ENCODE measurements at places on chromosomes 12 and 14. TPM values are rescaled to one million over a fixed set of nuclear protein-coding genes. Genes with fewer than 3 reads are reported as not detected.

DNA sequence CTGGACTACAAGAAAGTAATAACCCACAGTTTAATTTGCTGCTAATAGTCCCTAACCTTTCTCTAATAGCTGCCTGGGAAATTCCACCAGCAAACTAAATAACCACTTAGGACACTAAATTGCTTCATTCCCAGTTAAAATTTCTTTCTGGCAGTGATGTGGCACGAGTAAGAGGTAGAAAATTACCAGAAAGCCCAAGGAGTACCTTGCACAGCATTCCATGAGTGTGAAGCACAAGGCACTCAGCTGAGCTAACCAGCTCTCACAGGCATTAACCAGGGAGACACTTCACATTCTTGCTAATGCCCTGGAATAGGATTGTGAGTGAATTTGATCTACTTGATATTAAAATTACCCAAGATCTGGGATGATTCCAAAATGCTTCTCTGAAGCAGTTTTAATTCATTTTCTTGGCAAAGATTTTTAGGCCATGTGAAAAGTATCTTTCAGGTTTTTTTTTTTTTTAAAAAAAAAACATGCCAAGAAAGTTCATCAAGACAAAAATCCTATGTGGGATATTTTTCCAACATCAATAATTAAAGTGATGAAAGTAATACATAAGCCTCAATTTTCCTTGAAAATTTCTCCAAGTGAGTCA is 29.5 kb downstream of the TSPAN8 start:
- H3K36me3 ChIP-seq, result no peaks in the 10 kb centered on the region
- no peak overlapping the region for H3K27ac ChIP-seq
- no peak for DNase-seq
- H3K4me3 ChIP-seq, result no peak overlapping the region
- no peaks in the 10 kb centered on the region for H3K4me1 ChIP-seq

- H3K4me3 ChIP-seq, result peak overlapping the region; percentile 86
- H3K4me1 ChIP-seq, result peaks cover 40% of the 10 kb centered on the region
- DNase-seq, result peak; percentile 9
Measured at GRCh38 chr12:44875417-44875953, 630 bp downstream of the NELL2 start.

- no peak for DNase-seq
- H3K27ac ChIP-seq, result no peak overlapping the region
- H3K36me3 ChIP-seq, result no peaks in the 10 kb centered on the region
- peaks cover 16% of the 10 kb centered on the region for H3K4me1 ChIP-seq
- H3K4me3 ChIP-seq, result no peak overlapping the region
Measured at GRCh38 chr12:53737093-53737808, 10.0 kb upstream of the CALCOCO1 start.

DNA sequence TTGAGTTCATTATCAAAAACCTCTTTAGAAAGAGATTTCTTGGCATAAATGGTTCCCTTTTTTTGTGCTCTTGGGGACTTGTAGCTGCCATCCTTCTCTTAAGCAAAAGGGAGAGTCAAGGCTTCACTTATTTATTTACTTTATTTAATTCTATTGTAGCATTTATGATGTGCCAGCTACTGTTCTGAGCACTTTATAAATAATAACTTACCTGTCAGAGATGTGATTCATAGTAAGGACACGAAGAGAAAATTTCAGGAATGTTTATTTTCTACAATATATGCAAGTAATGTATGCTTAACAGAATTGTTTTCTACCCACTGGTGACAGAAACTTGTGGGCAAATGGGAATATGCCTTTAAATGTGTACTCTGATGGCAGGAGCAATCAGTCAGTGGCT is 33.3 kb downstream of the TMEM117 start:
- H3K27ac ChIP-seq, result no peak overlapping the region
- no peaks in the 10 kb centered on the region for H3K36me3 ChIP-seq
- H3K27me3 ChIP-seq, result no peaks in the 10 kb centered on the region
- no peak for DNase-seq
- no peak overlapping the region for H3K4me3 ChIP-seq
- no peaks in the 10 kb centered on the region for H3K4me1 ChIP-seq

GRCh38 chr12:42574851-42575266 is 14.7 kb downstream of the PRICKLE1 start:
- no peak overlapping the region for H3K4me3 ChIP-seq
- H3K36me3 ChIP-seq, result no peaks in the 10 kb centered on the region
- no peak overlapping the region for H3K27ac ChIP-seq
- no peak for DNase-seq
- H3K4me1 ChIP-seq, result no peaks in the 10 kb centered on the region

DNA sequence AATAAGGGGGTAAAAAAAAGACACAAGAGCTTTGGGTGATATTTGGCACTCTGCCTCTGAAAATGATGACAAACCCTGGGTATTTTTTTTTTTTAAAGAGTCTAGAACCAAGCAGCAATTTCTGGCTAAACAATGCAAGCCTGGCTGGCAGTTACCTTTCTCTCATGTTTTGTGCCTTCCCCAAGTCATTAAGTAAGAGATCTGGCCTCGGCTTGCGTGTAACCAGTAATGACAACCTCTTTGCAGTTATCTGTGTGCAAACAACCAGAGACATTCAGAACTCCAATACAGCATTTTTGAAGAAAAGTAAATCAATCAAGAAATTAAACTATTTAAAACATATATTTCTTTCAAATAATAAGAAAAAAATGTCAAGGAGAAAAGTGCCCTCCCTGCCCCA is 167.5 kb downstream of the KCNC2 start:
- no peaks in the 10 kb centered on the region for H3K36me3 ChIP-seq
- H3K4me3 ChIP-seq, result no peak overlapping the region
- no peak for DNase-seq
- H3K4me1 ChIP-seq, result no peaks in the 10 kb centered on the region

- H3K4me1 ChIP-seq, result peaks cover 54% of the 10 kb centered on the region
- no peak for DNase-seq
- peaks cover 43% of the 10 kb centered on the region for H3K36me3 ChIP-seq
- no peak overlapping the region for H3K4me3 ChIP-seq
Measured at GRCh38 chr14:102793531-102794328, 16.5 kb downstream of the TRAF3 start.

KRT6C gene
- not detected for total RNA-seq

UTP20 gene
- total RNA-seq, result 15.9 TPM

SLC25A21 gene
- total RNA-seq, result not detected

CMA1 gene
- total RNA-seq, result not detected

IL23A gene
- 8.0 TPM for total RNA-seq
